AG08396 (cell line): ENCODE measurements at places on chromosomes 6 and 20.

DNA sequence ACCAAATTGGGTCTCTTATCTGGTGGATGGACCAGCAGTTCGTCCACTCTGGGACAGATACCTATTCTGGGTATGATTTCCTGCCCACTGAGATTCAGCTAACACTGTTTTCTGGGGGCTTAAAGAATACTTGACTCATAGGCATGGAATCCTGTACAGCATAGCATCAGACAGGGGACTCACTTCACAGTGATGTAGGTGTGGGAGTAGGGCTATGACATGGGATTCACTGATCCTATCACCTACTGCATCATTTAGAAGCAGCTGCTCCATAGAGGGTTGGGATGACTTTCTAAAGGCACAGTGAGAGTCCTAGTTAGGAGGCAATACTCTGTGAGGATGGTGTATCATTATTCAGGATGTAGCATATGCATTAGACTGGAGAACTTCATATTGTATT lies 74.5 kb upstream of the AHI1 start:
- DNase-seq: no peak

DNA sequence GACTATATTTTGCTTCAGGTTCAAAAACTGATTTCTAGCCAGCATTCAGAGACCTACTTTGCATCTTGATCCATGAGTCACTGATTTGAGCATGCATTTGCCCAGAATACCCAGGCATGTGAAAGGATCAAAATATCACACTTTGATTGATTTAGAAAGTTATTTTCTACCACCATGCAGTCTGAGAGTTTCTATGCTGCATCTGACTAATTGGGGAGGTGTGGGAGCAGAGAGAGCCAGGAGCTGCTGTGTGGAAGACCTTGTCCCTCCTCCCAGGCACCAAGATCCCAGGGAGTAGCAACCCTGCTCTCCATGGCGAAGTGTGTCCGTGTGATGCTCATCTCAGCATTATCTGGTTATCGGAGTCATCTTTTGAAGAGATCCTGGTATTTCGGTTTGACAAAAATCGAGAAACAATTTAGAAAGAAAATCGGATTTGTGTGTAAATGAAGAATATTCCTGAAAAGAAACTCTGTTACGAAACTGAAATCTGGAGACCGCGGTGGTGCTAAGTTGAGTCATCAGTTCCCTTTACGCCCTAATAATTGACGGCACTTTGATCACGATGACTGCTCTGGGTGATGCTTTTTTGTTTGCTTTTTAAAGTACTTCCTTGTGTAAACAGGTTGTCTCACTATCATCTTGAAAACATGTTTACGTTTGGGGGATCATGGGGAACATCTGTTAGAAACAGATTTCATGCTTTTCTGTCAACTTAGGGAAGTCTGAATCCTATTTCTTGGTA lies 193.4 kb downstream of the BACH2 start:
- no peak for DNase-seq

DNA sequence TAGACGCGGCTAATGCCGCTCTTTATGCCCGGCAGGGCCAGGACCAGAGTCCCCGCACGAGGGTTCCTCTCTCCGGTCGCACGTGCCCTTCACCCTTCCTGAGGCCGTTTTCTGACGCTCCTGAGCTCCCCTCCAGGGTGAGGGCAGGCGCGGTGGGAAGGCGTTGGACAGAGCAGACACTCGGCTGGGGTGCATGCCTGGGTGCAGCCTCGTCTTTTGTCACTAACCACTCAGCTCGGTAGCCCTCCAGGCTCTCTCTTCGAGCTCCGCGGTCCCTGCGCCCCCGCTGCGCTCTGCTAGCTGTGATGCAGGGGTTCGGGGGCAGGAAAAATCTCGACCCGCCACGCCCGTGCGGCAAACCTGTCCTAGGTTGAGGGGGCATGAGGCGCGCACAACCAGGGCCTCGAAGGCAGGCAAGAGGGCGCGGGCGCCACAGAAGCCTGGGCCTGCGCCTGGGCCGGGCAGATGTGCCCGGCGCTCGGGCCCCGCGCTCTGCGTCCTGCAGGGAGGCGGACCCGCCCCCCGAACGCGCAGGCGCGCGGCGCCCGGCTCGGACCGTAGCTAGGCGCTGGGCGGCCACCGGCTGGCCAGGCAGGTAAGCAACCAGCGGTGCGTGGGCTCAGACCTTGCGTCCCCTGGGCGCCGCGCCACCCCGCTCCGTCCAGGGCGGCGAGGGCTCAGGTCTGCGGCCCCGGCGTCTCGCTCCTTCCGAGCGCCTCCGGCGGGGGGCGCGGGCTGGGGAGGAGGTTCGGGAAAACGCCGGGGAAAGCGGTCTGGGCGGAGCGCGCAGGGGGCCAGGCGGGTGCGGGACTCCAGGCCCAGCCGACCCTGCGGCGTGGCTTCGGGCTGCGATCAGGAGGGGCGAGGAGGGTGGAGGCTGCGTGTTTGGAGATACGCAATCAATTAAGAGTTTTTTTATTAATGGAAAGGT lies at the start of gene L3MBTL1:
L3MBTL1 (plus strand) TSS at position 548 of the 931 bp plus-strand sequence. CDS start 5,807 bp downstream, outside the sequence.
- peak; percentile 84 for DNase-seq

- DNase-seq: no peak
These were observed 198.1 kb downstream of the MMUT start for GRCh38 chr6:49264909-49265308.
